Hematopoietic multipotent progenitor cell treated with erythropoietin and hydrocortisone succinate and interleukin-3 and kit ligand, for 15 days (in vitro differentiated cells): ENCODE measurements at places on chromosomes 4 and X.

GRCh38 chrX:2517055-2517454 is 16.3 kb upstream of the DHRSX start:
- DNase-seq: no peak

- no peak for DNase-seq
Measured at GRCh38 chr4:159433337-159433736, 330.5 kb downstream of the RAPGEF2 start.

GRCh38 chr4:3226467-3226866 is 22.5 kb upstream of the MSANTD1 start:
- no peak for DNase-seq

DNA sequence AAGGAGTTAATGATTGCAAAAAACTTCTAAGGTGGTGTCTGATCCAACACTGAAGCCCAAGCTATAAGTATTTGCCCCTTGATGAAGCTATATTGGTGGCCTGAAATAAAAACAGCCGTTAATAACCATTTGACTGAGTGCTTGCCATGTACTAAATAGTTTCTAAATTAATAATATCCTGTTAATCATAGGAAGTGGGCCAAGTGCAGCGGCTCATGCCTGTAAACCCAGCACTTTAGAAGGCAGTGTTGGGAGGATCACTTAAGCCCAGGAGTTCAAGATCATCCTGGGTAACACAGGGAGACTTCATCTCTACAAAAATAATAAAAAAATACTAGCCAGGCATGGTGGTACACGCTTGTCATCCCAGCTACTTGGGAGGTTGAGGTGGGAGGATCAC is 8.3 kb downstream of the NDP start:
- DNase-seq: no peak

DNA sequence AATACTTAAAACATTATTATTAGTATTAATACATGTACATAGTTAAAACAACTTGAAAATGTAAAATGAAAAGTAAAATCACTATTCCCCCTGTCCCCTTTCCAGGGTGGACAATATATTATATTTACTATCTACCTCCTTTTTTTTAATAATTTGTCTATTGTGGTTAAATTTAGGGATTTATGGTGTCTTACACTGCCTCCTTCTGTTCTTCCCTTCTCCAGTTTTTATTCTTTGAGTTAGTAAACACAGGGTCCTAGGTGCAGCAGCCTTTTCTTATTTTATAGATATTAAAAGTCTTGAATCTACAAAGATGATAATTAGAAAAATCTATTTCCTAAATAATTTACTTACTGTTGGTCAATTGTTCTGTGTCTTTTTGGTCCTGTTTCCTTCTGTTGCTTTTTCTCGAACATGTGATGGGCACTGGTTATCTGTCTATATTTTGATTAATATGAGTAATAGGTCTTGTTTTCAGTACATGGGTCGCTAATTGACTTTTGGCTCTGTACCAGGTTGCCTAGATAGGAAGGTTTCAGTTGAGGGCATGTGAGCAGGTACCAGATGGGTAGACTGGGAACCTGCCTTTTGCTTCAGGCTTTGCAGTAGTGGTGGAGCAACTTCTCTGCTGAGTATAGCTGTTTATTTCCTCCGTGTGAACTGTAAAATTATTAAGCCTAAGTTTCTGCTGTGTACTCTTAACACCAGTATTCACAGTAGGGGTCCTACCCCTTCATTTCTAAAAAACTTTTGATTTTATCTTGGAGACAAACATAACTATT is 1.1 kb downstream of the NUDT9 start:
- DNase-seq: peak; percentile 29

GRCh38 chrX:153474266-153474665 is 3.9 kb upstream of the HAUS7 start:
- no peak for DNase-seq

- DNase-seq: no peak
Measured at GRCh38 chr4:143207555-143207954, 22.8 kb downstream of the USP38 start.

GRCh38 chr4:121654738-121655137 is 42.0 kb downstream of the ANXA5 start:
- DNase-seq: no peak

DNA sequence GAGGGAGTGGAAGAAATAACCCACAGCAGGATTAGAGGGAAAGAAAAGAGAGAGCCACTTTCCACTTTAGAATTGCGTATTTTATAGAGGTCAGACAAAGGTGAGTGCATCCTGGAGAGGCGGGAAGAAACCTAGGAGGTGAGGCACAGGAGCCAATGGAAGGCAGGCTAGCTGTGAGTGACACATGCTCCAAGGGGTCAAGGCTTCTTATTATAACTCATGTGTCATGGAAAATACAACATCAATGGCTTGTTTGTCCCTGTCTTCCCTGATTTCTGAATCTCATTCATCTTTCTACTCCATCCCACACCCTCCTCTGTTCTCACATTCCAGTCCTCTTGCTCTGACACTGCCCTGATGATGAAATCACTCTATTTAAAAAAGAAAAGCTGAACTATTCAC is 14.4 kb downstream of the ANXA3 start:
- DNase-seq: no peak

DNA sequence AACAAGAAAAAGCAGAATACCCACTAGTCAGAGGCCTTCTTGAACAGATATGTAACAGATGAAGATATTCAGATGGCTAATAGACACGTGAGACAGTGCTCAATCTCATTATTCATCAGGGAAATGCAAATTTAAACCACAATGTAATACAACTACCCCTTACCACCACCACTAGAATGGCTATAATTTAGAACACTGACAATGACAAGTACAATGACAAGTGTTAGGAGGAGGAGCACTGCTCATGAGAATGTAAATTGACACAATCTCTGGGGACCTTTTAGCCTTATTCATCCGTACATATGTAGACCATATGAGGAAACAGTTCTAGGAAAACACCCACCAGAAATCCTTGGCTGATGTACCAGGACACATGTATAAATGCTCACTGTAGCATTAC is 13.1 kb downstream of the ZNF81 start:
- DNase-seq: no peak

- DNase-seq: no peak
Measured at GRCh38 chrX:64191281-64192010, 14.1 kb downstream of the AMER1 start.

GRCh38 chr4:183205193-183205592 is 106.1 kb downstream of the WWC2 start:
- no peak for DNase-seq

GRCh38 chr4:140098455-140099160 is 55.4 kb downstream of the MAML3 start:
- DNase-seq: no peak

GRCh38 chr4:84237008-84237407 is 262.1 kb downstream of the NKX6-1 start:
- DNase-seq: no peak

GRCh38 chrX:19709117-19709811 is 178.1 kb downstream of the SH3KBP1 start:
- DNase-seq: no peak

DNA sequence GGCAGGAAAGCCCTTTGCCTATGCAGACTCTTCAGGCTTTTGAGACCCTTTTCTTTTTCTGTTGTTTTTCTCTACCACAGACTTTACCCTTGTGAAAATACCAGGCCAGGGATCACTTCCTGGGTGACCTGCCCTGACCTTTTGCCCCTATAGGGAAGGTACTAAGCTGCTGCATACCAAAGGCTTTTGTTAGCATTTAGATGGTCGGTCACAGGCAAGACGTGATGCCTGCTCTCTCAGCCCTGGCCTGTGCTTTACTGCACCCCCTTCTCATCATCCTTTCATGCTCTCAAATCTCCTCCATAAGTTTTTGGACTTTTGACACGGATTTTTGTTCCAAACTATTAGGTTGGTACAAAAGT is 98.2 kb downstream of the ARHGAP10 start:
- no peak for DNase-seq

DNA sequence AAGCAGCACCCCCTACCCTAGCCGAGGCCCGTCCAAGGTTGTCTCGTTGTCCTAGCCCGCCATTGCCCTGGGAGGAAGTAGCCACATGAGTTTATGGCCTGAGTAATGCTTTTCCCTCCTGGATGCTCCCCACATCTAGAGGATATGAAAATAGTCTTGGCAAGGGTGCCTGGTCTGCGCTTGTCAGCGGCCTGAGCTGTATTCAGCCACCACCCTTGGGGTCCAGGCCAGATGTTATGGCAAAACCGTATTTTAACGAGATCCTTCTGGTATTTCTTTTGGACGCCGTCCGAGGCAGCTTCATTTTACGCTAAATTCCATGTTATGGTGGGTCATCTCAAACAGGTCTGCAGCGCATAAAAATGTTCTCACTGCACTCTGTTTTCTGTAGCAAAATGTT is 89.3 kb downstream of the GPR143 start:
- no peak for DNase-seq

DNA sequence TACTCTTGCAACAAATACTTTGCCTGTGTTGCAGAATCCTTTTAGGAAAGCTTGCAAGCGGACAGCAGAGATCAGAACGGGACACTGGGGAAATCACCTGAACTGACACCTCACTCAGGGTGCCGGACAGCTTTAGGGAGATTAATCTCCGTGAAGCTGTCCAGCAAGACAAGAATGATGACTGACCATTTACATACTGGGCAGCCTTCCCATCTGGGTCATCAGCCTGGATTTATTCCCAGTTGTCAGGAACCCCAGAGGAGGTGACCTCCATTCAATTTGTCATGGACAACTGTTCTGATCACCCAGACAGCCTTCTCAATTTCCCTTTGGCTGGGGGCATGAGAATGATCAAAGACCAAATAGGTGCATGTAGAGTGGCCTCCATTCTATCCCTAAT is 93.0 kb upstream of the EGFL6 start:
- DNase-seq: no peak

DNA sequence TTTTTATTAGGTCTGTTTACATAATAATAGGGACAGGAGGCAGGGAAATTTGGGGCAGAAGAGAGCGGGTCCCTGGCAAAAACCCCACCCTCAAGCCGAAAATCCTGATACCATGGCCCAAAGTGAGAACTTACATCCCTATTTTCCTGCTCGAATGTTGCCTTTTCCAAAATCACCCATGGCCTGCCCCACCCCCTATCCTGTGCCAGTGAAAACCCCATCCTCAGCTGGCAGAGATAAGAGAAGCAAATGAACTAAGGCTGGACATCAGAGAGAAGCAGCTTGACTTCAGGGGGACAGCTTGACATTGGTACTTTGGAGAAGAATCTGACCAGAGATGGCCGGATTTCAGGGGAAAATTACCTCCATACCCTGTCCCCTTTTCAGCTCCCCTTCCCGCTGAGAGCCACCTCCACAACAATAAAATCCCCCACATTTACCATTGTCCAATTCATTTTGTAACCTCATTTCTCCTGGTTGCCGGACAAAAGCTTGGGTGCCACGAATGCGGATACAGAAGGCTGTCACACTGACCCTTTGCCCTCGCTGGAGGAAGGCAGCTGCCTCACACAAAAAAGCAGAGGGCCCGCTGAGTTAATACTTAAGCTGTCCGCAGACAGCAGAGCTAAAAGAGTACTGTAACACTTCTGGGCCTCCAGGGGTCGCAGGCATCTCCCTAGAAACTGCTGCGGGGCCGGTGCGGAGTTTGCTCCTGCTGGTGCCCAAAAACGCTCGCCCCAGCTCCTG is 196.2 kb downstream of the SNCA start:
- peak; percentile 20 for DNase-seq

GRCh38 chr4:178633263-178633662 is 1191.0 kb upstream of the AGA start:
- no peak for DNase-seq

GRCh38 chr4:125091-125771 is 930 bp downstream of the ZNF718 start:
- no peak for DNase-seq

DNA sequence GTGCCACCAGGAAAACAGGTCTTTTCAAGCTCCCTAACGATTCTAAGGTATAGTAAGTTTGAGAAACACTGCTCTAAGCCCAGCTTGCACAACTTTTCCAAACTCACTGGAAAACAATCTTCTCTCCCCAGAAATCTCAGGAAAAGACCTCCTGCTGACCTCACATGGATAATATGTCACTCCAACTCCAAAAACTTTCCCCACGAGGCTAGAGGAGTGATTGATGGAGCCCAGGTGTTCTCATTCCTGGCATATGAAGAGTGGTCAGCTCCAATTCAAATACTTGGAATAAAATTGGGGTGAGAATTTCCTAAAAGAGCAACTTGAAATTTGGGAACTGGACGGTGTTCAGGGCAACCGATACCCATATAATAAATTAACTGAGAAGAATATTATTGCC is 299.9 kb downstream of the PPP4R3C start:
- DNase-seq: no peak

GRCh38 chrX:14712096-14712495 is 160.8 kb downstream of the FANCB start:
- DNase-seq: no peak

DNA sequence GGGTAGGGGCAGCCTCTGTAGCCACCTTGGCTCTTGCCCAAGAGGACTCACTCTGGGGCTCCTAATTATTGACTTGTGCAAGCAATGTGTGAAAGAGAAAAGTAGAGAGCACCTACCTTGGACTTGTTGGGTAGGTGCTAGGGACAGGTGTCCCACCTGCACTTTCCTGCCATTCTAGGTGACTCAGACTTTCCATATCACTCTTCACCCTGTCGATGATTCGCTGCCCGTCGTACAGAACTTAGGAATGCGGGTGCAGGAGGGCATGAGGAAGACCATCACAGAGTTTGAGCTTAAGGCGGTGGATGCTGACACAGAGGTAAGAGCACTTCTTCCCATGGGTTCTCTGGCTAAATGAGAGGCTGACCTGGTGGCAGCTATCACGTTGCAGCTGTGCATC is 87.3 kb upstream of the ANXA3 start:
- DNase-seq: no peak

DNA sequence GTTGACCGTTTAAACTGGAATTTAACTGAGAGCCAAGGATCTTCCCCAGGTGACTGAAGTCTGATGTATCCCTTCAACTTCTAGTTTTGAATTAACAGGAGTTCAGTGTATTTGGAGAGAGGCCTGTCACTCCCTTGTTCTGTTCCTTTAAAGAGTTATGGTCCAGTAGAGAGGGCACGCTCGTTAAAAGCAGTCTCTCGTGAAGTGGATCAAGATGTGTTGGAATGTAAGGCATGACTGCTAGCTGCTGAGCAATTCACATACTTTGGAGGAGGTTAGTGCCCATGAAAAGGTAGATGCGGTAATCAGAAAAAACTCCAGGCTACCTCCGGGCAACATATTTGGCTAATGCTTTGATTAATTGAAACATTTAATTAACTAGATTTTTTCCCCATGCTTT is 65.7 kb downstream of the SHROOM2 start:
- DNase-seq: no peak

GRCh38 chrX:145816601-145817315 is 871 bp upstream of the SLITRK2 start:
- DNase-seq: no peak

- no peak for DNase-seq
Measured at GRCh38 chrX:132216283-132216682, 3.0 kb downstream of the RAP2C start.

GRCh38 chrX:48493890-48494364 is 14.9 kb upstream of the PORCN start:
- DNase-seq: peak; percentile 7

GRCh38 chr4:6761649-6762615 is 20.6 kb upstream of the KIAA0232 start:
- peak; percentile 39 for DNase-seq
